NCI-H774 (cell line): ENCODE measurements at places on chromosomes 2 and 18.

DNA sequence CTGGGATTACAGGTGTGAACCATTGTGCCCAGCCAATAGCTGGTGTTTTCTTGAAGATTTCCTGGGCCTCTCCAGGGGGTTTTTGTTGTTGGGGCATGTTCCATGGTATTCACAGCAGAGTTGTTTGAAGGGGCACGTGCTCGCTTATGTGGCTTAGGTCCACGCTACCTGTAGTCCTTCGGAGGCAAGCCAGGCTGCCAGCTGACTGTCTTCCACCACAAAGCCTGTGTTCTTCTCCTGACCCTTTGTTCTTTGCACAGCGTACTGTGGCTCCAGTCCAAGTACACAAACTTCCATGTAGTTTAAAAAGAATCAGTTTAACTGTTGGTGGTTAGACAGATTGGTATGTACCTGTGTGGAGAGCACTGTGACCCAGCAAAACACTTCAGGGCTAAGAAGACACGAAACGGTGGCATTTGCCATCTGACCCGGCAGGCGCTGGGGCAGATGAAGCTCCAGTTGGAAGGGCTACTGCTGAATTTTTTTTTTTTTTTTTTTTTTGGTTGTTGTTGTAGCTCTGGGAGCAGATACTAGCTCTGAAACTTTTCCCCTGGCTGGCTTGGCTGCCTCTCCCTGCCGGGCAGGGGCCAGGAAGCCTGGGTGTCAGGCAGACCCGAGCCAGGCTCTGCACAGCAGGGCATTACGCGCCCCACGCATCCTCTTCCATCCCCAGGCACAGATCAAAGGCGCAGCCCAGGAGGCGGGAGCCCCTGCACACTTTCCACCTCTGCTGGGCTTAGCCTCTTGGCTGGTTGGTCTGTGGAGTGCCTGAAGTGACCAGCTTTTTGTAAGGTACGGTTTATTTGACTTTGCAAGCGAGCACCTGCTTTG is 5.7 kb downstream of the GREB1 start:
- peak; percentile 93 for DNase-seq

- no peak for DNase-seq
These were observed 509.7 kb downstream of the ERBB4 start for GRCh38 chr2:212028798-212029394.

GRCh38 chr18:48481092-48481491 is 57.7 kb upstream of the CTIF start:
- DNase-seq: no peak

DNA sequence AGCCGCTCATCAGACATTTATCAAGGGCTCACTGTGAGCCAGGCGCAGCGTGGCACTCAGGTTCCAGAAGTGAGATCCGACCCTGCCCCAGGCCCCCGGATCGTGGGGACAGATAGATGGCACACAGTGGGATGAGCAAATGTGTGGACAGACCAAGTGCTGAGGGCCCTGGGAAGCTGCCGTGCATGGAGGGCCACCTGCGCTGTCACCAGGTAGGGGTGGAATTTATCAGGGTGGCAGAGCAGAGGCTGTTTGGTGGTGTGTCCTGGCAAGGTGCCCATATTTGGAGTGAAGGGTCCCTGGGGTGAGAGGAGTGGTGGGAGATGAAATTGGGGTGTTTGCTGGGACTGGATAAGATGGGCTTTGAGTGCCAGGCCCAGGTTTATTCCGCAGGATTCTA is 92.8 kb upstream of the HS6ST1 start:
- no peak for DNase-seq

DNA sequence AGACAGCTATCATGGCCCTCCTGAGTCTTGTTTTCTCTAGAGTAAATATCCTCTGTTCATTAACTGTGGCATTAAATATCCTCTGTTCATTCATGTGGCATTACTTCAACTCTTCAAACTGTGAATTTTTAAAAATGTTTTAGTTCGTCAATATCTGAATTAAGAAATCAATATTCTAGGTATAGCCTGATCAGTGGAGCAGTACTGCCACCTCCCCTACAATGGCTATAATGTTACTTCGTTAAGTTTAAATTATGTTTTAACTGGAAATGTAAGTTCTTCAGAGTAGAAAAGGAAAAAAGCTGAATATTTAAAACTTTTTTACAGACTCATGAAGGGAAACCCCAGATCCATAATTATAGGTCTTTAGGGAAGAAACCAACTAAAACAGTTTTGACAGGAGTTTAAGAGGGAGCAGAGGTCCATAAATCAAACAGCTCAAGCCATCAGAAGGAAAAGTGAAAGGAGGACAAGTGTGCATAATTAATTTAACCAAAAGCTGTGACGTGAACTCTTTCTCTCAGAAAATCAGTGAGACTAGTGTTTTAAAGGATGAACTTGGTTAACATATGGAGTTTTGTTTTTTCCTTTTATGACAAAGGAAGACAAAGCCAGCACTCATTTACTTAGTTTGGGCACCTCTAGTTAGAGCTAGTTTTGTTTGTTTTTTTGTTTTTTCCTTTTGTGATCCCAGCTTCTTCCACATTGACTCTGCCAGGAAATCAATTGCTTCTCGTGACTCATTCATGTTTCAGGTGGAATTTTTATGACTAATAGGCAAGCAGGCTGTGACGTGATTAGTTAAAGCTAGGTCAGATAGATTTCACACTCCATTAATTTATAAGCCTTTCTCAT is 44.9 kb downstream of the RBBP8 start:
- DNase-seq: no peak

DNA sequence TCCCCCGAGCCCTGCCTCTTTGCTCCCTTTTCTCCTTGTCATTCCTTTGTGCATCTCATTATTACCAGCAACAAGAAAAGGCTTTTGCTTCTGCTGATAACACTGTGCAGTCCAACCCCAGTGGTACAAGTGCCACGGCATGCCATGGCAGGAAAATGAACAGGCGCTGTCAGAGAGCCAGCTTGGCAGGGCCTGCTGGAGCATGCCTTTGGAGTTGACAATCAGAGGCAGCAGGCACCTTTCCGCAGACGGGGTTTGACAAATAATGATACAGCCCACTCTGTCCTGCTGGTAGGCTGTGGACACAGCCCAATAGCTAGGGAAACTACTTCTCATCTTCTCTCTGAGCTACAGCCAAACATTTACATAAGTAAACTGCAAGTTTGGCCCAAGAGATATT is 243.9 kb upstream of the LRRTM1 start:
- no peak for DNase-seq

DNA sequence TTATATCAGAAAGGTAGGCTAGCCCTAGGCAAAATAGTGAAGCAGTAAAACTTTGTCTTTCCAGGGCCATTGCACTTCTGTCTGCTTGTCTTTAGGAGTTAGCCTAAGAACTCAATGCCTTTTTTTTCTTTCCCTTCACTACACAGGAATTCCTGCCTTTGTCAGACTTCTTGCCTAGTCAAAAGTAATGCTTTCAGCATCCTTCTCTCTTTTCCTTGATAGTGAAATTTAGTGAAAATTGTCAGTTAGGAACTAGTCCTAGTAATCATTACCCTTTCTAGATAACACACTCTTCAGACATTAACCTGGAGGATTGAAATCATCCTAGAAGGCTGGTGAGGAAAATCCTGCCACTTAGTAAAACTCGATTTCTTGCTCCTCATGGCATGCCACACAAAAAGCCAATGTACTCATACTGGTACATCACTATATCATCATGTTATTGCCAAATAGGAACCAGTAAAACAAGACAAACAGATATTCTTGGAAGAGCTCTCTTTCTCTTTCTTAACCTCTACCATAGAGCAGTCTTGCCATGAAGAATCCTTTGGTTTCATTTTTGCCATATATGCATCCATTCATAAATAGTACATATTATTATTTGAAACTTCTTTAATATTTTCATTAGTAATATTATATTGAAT is 320.5 kb downstream of the CTNNA2 start:
- DNase-seq: no peak

DNA sequence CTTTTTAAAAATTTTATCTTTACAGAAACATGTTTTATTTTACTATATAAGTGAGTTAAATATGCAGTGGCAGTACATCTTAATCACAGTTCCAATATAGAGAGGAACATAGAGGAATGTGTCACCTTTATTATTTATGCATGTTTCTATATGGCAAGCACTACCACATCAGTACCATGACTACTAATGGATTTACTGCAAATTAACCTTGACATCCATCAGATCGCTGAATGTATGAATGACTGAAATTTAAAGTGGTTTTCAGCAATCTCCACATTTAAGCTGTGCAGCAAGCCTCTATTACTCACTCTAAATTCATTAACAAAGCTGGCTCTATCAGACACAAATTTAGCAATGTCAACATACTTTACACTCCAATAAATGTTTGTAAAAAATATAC is 790.6 kb downstream of the NRXN1 start:
- DNase-seq: no peak

GRCh38 chr2:101613056-101613704 is 84.3 kb upstream of the MAP4K4 start:
- DNase-seq: no peak

DNA sequence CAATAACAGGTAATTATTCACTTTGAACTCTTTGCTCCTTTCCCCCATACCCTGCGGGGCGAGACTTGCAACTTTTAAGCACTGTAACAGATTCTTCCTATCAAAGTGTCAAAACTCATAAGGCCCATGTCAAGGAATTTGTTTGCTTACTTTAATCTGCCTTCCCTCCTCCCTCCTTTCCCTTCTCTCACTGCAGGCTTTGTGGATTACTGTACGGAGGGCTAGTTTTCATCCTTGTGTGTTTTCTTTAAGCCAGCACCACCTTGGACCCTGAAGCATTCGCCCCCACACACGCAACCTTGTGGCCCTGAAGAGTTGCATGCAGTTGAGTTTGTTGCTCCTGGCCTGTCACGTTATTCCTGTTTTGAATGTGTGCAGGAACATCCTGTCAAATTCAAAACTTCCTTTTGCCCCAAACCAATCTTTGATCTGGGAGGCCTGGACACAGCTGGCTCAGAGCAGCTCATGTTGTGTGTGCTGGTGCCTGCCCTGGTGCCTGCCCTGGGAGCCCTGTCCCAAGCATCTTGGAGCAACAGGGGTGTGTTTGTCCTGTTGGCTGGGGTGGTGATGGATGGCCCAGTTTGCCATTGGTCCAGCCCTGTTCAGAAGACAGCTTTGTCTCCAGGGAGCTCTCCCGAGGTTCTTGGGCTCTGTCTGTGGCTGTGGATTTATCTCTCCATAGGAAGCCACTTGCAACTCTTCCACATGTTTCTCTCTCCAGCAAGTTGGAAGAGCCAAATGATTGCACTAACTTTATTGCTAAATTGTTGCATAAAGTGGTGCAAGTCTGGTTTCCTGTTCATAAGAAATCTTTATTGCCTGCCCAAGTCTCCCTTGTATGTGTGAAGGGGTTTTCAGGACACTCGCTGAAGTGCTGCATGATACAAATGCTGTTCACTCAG is 199.6 kb downstream of the VAPA start:
- no peak for DNase-seq

- no peak for DNase-seq
These were observed 7.7 kb upstream of the ARHGEF4 start for GRCh38 chr2:130829015-130829414.

GRCh38 chr2:129709001-129709955 is 270.2 kb upstream of the RAB6C start:
- DNase-seq: no peak

GRCh38 chr2:166361351-166362153 is 14.2 kb downstream of the SCN9A start:
- DNase-seq: no peak

GRCh38 chr2:67576226-67576625 is 179.1 kb downstream of the ETAA1 start:
- DNase-seq: no peak

GRCh38 chr18:11808001-11808855 is 43.0 kb upstream of the CHMP1B start:
- DNase-seq: no peak
